ENCODE measurements at places on chromosomes 5 and 9.

- DNase-seq: no peak
Measured at GRCh38 chr5:149452665-149453617, 73.8 kb upstream of the IL17B start.

- no peak for DNase-seq
Measured at GRCh38 chr5:44807269-44807668, 1.5 kb upstream of the MRPS30 start.

DNA sequence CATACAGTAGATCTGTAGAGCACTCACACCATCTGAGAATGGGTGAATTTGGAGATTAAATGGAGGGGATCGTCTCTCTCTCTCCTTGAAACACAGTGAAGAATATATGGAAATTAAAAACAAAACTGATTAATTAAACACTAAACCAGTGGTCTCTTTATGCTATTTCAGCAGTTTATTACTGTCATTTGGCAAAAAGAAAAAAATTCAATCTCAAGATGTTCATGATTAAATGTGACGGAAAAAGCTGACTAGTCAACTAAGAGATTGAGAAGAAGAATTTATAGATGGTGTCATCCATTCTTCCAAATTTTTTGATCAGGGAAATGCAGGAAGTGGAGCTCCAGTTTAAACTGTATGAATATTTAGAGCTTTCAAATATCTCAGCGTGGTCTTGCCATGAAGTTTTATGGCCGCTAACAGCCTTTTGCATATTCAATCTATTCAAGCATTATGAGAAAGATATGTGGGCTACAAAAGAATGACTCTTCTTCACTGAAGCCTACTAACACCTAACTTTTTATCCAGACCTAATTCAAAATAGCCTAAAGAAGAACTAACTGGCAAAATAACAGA lies 121.6 kb upstream of the DPYSL3 start:
- no peak for DNase-seq

DNA sequence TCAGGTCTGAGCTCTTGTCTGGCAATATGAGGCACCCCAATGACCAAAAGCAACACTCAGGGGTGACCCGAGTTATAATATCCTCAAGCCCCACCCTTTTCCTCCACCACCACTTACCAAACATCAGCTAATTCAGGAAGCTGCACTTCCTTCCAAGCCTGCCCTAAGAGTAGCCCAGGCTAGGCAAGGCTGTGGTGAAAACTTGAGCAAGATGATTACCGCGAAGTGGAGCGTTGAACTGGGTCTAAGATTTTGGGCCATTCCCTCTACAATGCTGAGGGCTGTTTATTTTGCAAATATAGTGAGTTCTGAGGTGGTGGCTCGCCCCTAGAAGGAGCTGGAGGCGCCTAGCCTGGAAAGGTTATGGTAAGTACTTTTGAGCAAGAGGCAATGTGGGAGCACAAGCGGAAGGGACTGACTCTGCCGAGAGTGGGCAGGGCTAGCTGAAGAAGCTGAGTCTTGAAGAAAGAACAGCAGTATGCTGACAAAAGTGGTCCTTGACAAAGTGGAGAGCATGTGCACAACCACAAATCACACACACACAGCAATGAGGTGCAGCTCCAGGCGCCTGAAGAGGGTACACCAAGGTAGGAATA lies at the start of gene HK3:
TSS of gene HK3 (minus strand) at position 51 of the 596 bp plus-strand sequence. CDS start 3,187 bp downstream, outside the sequence.
- DNase-seq: peak; percentile 32

DNA sequence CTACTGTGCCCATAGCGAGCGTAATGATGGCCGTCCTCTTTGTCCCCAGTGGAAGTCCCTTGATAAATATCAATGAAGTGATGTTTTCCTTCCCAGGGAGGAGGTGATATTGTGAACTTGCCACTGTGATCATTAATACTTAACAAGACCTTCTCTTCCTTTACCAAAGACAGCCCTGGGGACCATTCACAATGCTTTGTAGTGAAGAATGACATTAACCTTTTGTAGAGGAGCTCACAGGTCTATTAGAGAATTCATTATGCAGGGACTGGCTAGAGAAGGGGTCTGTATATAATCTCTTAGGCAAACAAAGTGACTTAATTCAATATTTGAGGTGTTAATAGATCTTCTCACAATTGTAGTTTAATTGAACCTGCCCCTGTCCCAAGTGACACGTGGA lies 452.9 kb upstream of the DMAC1 start:
- DNase-seq: no peak

- no peak for DNase-seq
Measured at GRCh38 chr5:158058208-158059120, 199.5 kb upstream of the CLINT1 start.

- DNase-seq: peak; percentile 20
Measured at GRCh38 chr9:2709645-2710101, 7.6 kb upstream of the KCNV2 start.

DNA sequence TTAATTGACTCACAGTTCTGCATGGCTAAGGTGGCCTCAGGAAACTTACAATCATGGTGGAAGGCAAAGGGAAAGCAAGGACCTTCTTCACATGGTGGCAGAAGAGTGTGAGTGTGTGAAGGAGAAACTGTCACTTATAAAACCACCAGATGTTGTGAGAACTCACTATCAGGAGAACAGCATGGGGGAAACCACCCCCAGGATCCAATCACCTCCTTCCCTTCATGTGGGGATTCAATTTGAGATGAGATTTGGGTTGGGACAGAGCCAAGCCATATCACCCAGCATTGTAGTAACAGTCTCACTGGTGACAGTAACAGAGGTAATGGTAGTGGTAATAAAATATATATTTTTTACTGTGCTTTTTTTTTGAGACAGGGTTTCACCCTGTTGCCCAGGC lies 18.1 kb downstream of the ZBTB5 start:
- no peak for DNase-seq

- no peak for DNase-seq
Measured at GRCh38 chr9:99561509-99561917, 260.2 kb upstream of the NR4A3 start.

DNA sequence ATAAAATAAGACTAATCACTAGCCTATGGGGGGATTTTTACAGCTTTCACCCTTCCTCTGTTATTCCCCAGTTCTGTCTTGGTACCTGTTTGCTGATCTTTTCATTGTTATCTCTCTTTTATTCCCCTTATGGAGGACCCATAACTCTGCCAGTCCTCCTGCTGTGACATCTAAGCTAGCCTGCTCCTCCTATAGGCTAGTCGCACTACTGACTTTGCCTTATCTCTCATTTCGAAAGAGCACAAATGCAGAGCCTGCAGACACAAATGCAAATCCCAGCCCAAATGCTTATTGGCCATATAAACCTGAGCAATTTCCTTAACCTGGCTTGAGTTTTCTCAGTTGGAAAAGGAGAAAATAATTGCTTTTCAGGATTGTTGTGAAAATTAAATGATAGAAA lies 59.1 kb upstream of the CAMK4 start:
- no peak for DNase-seq

- DNase-seq: no peak
Measured at GRCh38 chr5:111313017-111313724, 89.0 kb downstream of the CAMK4 start.

DNA sequence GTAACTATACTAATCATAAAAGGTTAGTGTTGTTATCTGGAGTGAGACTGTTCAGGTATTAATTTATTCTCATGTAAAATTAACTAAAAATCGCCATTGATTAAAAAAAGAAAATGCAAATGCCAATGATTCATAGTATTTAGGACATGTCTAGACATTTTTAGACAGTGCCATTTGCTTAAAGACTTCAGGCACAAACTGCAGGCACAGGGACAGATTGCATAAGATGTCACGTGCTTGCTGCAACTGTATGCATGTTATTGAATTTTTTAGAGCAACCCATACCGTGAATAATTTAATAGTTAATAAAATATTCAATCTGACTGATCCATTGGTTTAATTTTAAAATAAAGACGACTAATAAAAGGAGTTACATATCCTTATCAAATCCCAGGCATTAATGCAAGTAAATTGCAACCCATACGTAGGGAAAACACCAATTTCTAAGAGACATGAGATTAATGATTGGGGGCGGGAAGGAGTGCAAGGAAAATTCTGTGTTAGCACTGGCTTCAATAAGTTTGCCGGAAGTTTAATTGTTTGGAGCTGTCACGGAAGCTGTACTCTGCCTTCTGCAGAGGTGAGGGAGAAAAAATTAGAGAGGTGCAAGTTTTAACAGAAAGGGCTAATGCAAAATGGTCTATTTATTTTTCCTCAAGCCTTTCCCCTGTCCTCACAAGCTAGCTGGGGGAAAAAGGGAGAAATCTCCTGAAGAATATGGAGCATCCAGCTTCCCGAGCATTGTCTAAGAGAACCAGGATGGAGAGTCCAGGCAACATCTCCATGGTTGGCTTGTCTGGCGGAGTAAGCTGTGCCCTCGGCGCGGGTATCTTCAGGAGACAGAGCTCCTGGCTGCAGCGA lies 2.9 kb downstream of the EDIL3 start:
- peak; percentile 76 for DNase-seq

- no peak for DNase-seq
Measured at GRCh38 chr9:2299156-2299842, 284.2 kb downstream of the SMARCA2 start.

DNA sequence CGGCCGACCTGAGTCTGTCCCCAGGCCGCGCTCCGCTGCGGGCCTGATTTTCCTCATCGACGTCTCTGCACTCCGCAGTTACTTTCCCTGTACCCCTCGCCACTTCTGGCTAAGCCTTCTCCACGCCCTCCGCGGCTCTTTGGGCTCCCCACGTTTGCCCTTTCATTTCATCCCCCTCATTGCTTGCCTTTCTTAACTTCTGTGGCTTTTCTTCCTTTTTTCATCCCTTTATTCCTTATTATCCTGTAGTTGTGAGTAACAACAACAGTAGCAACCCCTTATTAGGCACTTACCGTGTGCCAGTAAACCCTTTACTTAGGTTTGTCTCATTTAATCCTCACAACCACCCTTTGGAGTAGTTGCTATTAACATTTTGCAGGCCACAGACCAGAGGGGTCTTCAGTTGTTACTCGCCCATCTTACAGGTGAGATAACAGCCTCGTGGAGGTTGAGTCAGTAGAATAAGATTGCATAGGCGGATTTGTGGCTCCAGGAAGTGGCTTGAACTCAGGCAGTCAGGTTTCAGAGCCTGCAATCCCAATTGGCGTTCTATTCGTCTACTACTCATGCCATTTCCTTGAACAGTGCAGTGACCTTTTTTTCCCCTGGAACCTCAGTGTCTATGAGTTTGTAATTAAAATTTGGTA lies 724 bp downstream of the TCERG1 start:
- DNase-seq: no peak

DNA sequence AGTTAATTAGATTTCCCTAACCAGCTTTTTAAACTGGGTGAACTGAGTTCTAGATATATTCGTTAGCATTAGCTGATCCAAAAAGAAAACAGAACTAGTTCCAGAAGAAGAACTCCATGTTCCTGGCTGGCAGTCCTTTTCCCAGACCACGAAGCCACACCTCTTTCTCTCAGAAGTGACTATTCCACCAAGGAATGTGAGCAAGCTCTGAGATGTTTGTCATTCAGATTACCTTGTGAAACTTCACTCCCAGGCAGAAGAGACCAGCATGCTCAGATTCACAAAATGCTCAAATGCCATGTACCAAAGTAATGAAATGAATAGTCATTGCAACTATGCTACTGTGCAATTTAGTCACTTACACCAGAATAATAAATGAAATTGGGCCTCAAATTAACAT lies 4.4 kb upstream of the SSBP2 start:
- DNase-seq: no peak

DNA sequence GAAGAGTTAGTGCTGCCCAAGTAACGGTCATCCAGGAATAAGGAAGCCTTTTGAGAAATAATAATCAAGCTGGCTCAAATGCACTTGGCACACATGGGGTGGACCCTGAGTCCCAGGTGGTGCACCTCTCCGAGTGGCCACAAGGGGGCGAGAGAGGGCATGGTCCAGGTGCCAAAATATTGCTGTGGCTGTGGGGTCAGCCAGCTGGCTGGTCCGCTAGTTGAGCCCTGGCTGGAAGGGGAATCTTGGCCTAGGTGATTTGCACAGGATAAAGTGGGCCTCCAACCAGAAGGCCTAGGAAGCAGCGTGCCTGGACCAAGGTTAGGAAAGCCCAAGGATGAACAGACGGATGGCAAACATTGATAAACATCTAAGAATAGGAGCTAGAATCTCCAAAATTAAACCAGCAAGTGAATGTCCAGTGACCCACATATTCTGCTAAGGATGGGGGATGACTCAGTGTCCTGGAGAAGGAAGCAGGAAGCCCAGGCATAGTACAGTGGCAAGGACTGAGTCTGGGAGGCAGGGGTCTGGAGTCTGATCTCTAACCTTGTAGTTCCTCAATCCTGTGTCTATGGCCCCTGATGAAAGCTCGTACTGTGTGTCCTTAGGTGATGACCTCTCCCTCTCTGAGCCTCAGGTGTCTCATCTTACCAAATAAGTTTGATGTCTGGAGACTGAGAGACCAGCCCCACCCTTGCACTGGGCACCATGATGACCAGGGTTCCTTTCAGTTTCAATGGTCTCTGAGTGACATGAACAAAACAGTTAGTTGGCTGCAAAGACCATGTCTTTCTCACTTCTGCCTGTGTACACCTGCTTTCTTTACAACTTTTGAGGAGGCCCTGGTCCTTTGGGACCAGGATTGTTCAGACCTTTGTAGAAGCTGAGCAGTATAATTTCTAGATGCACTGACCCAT lies 19.2 kb upstream of the SHB start:
- DNase-seq: peak; percentile 49

DNA sequence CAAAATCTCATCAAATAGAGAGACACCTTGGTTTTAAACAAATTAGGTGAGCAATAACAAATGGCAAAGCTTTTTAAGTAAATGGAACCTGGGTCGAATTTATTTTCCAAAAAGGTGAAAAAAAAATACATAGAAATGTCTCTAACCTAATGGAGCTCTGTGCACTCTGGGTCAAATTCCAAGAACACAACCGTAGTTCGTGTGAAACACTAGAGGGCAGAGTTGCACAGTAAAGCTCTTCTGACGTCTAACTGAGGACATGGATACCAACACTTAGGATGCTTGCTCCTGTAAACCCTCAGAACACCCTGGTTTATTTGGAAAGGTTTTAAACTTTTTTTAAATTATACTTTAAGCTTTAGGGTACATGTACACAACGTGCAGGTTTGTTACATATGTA lies 18.9 kb downstream of the MARCHF11 start:
- DNase-seq: peak; percentile 63

- DNase-seq: no peak
Measured at GRCh38 chr5:126497506-126497905, 74.3 kb downstream of the GRAMD2B start.

- DNase-seq: peak; percentile 42
Measured at GRCh38 chr9:129131300-129132145, 20.3 kb downstream of the PTPA start.

- DNase-seq: no peak
Measured at GRCh38 chr5:167511-167910, 23.8 kb upstream of the LRRC14B start.

GRCh38 chr9:104903609-104904008 lies 24.3 kb downstream of the ABCA1 start:
- DNase-seq: no peak

Data from pons (tissue), 1 donor.